Nasal cavity respiratory epithelium epithelial cell of viscerocranial mucosa (primary cell): ENCODE measurements at places on chromosomes 2 and 18. TPM values are rescaled to one million over a fixed set of nuclear protein-coding genes. Genes with fewer than 3 reads are reported as not detected.

Gene FAM124B
- not detected in 2 replicates for total RNA-seq

Gene LOXL3
- total RNA-seq, result 0.28 and 0.34 TPM in 2 replicates

Gene CFC1
- total RNA-seq, result not detected in 2 replicates

Gene CNDP1
- total RNA-seq, result not detected in 2 replicates

Gene GFPT1
- total RNA-seq, result 118 and 151 TPM in 2 replicates
